ENCODE measurements at places on chromosomes 6 and 20. TPM values are rescaled to one million over a fixed set of nuclear protein-coding genes. Genes with fewer than 3 reads are reported as not detected.

GRCh38 chr6:13433709-13434121 is 53.7 kb downstream of the GFOD1 start:
- no peak for DNase-seq

- DNase-seq = no peak
Measured at GRCh38 chr6:35665573-35665972, 23.1 kb downstream of the FKBP5 start.

Gene GATA5
- polyA plus RNA-seq = not detected

Gene SPINT3
- polyA plus RNA-seq = not detected

- DNase-seq = no peak
Measured at GRCh38 chr20:44218446-44218845, 7.9 kb upstream of the OSER1 start.

Gene CDH4
- polyA plus RNA-seq = 11.5 TPM

GRCh38 chr20:47674686-47675085 is 110.6 kb downstream of the SULF2 start:
- no peak for DNase-seq

DNA sequence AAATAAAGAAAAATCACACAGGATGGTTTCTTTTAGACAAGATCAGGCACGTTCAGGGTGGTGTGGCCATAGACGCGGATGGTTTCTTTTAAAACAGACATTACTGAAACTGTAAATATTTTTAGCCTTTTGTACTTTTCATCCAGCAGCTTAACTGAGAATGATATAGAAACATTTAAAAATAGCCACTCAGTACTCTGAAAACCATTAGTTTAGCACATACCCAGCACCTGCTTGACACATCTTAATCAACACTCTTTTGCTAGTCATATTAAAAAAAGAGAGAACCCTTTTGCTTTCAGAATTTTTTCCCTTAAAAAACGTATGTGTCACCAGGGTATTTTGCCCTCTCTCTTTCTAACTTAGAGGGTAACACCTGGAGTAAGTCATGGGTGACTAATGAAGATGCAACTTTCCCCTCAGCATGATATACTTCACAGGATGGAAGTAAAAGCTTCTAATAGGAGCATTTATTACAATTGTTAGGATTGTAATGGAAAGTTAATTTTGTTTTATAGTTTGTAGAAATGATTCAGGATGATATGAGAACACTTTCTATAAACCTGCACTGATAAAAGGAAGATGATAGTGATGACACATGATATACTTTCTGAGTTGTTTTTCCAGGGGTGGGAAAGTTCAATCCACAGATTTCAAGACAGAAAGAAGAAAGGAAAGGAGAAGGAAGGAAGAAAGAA is 45.2 kb downstream of the BACH2 start:
- peak; percentile 78 for DNase-seq

DNA sequence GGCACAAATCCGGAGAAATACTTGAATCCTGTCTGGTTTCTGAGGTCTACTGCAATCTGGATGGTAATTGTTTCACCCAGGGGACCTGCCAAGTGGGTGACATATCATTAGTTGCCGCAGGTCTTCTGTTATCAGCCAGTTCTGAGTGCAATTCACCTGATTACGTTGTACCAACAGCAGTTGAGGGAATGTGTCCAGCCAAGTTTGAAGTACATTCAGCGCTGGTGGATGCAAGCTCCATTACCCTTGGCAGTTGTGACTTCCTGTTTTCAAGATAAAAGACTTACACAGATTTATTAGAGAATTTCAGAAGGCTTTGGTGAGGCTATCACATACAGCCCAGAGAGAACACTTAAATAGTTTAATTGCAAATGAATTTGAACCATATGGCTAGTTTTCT is 42.8 kb downstream of the FNDC1 start:
- no peak for DNase-seq

Gene HLA-DQB1
- 0.23 TPM for polyA plus RNA-seq

Gene OPN5
- polyA plus RNA-seq = not detected

- DNase-seq = no peak
Measured at GRCh38 chr6:142294679-142295078, 7.1 kb upstream of the ADGRG6 start.

GRCh38 chr6:32941214-32941768 is 463 bp upstream of the HLA-DMB start:
- no peak for DNase-seq

DNA sequence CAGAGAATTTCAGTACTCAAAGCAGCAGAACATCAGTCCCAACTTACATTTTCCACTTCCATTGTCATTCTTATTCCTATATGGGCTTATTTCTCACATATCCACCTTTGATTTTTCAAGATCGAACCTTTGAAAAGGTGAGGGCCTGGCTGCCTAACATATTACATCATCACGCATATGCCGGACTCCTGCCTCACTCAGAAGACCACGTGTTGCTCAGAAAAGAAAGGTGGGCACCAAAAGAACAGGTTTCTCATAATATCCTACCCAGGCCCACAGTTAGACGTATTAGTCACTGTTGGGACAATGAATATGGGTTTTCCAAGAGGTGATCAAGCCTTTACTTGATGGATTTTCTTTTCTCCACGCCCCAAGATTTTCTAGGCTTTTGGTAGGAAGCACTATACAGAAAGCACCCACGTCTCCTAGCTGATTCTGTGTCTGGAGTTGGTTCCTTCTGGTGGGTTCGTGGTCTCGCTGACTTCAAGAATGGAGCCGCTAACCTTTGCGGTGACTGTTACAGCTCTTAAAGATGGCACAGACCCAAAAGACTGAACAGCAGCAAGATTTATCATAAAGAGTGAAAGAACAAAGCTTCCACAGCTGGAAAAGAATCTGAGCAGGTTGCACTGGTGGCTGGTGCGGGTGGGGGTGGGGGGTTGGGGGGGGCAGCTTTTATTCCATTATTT is 168.9 kb downstream of the ATXN1 start:
- DNase-seq = no peak

DNA sequence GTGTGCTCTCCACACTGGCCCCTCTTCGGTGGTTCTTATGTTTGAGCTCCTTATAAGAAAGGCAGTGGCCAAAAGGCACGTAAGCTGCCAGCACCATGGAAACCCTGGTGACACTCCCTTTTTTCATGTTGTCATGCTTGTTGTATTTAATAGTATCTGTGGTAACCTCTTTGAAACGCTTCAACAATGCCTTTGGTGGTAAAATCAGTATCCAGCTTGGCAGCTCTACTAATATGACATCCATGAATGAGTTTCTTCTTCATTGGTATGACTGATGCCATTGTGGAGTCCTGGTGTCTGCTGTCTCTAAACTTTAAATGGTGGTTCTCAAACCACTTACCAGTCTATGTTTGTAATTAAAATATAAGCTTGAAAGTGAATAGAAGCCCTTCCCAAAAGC is 10.7 kb upstream of the MYLK2 start:
- DNase-seq = no peak

Gene CLPSL2
- polyA plus RNA-seq = not detected

DNA sequence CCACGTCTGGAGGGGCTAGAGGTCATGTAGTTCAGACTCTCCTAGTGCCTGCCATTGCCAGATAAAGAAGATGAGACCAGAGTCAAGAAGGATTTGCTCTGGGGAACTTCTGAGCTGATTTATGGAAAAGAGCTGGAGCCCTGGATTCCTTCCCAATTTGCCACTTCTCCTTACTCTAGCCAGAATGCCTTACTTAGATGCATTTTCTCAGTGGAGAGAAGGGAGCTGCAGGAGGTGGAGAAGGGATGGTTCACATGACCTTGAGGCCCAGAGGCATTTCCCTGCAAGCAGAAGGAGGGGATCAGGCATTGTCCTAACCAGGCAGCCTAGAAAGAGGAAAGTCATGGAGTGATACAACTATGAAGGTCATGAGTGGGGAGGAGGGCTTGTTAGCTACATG is 122.2 kb downstream of the UNC5CL start:
- no peak for DNase-seq

DNA sequence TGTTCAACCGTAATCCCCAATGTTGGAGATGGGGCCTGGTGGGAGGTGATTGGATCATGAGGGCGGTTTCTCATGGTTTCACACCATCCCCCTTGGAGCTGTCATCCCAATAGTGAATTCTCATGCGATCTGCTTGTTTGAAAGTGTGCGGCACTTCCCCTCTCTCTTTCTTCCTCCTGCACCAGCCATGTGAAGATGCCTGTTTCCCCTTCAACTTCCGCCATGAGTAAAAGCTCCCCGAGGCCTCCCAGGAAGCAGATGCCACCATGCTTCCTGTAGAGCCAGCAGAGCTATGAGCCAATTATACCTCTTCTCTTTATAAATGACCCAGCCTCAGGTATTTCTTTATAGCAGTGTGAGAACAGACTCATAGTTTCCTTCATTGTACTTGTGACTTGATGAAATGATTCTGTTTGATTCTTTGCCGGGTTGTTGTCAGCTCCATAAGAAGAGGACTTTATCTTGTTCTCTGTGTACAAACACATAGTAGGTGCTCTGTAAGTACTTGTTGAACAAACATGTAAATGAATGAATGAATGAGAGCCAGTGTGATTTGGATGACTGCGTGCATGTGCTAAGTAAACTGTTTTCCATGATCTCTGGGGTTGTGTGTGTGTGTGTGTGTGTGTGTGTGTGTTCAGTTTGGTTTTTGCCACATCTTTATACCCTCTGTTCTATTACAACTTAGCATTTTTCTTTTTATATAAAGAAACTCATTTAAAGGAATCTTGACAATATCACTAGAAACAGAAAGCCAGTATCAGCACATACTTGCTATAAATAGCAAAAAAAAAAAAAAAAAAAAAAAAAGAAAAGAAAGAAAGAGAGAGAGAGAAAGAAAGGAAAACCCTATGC is 22.5 kb upstream of the PTGIS start:
- DNase-seq = no peak

DNA sequence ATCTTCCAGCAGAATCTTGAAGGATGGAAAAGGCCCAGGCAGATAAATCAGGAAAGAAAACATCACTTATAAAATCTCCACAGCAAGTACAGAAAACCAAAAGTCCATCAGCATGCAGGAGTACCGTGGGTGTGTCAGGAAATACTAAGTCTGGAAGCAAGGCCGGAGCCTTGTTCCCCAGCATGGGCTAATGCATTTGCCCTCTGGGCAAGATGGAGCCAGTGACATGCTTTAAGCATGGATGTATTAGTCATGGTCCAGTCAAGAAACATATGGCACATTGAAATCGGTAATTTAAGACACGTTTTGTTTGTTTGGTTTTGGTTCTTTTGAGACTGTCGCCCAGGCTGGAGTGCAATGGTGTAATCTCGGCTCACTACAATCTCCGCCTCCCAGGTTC is 506.0 kb upstream of the JARID2 start:
- DNase-seq = no peak

Gene IYD
- not detected for polyA plus RNA-seq

Gene WFDC10B
- polyA plus RNA-seq = not detected

DNA sequence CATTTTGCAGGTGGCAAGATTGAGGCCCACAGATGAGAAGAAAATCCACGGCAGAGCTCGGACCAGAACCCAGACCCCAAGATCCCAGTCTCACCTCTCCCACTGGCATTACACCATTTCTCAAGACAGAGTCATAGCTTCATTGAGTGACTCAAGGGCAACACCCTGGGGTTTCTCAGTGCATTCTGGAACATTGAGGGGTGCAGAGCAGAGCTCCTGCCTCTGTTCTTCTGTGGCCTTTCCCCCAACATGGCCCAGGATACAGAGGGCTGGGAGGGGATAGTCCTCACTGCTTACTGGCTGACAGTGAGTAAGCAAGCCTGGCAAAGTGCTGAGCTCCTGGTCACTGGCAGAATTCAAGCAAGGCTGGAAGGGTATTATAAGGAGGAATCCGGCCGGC is 74.0 kb downstream of the MDGA1 start:
- peak; percentile 59 for DNase-seq

Gene NR2E1
- polyA plus RNA-seq = not detected

Gene ATP5F1E
- polyA plus RNA-seq = 39.1 TPM

DNA sequence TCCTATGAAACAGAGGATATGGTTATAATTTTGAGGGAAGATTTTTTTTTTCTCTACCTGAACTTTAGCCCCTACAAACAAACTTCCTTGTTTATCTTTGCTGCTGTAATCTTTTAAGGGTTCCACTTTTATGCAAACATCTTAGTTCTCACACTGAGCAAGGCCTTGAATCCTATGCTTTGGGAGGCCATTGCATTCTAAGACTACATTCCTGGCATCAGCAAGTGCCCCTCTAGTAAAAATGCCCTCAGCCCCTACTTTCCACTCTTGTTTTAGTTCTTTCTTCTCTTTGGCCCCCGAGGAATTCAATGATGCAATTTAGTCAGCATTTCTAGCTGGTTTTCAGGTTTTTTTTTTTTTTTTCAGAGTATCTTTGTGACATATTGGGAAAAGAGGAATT is 8.1 kb upstream of the AHI1 start:
- DNase-seq = no peak

DNA sequence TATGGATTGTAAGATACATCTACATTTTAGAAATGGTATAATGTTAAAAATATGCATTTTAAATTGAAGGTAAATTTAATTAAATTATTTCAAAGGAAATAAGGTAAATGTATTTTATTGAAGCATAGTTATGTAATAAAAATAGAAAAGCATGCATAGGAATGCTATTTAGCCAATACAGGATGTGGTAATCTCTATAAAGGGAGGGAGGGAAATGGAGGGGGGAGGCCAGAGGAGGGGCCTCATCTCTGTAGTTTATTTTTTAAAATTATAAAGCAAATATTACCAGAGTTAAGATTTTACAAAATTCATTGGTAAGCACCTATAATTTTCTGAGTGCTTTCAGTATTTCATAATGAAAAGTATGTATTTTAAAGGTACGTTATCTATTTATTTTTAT is 27.2 kb downstream of the SLC16A10 start:
- DNase-seq = no peak

GRCh38 chr6:111096246-111096645 is 8.9 kb downstream of the SLC16A10 start:
- peak; percentile 91 for DNase-seq

Gene ALDH8A1
- polyA plus RNA-seq = 0.39 TPM

- DNase-seq = no peak
Measured at GRCh38 chr6:99940582-99940981, 53.4 kb downstream of the MCHR2 start.

DNA sequence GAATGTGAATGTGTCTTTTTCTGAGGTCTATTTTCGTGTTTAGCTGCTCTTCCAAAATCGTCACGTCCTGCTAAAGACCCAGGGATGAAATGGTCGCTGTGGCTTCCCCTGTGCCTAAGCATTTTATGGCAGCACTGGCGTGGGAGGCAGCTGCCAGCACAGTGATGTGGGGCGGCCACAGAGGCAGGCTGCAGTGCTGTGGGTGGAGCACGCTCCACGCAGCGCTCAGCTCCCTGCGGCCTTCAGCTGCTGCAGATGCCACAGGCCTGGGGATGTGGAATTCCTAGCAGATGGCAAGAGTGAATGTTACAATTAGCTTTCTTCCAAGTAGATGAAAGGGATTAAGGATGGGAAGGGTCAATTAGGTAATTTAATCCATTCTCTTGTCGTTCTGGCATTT is 242.6 kb downstream of the SMOC2 start:
- DNase-seq = no peak

Gene SAMD10
- 0.83 TPM for polyA plus RNA-seq

Measured in mammary epithelial cell (primary cell).